ENCODE measurements at places on chromosomes 3 and 15.
A peak's percentile ranks its signal among the peaks of the same experiment; 100 is the strongest.

- DNase-seq = no peak
These were observed 6.2 kb downstream of the DLG1 start for GRCh38 chr3:197292083-197292646.

GRCh38 chr3:194134231-194134756 is 1.7 kb upstream of the HES1 start:
- DNase-seq = no peak

DNA sequence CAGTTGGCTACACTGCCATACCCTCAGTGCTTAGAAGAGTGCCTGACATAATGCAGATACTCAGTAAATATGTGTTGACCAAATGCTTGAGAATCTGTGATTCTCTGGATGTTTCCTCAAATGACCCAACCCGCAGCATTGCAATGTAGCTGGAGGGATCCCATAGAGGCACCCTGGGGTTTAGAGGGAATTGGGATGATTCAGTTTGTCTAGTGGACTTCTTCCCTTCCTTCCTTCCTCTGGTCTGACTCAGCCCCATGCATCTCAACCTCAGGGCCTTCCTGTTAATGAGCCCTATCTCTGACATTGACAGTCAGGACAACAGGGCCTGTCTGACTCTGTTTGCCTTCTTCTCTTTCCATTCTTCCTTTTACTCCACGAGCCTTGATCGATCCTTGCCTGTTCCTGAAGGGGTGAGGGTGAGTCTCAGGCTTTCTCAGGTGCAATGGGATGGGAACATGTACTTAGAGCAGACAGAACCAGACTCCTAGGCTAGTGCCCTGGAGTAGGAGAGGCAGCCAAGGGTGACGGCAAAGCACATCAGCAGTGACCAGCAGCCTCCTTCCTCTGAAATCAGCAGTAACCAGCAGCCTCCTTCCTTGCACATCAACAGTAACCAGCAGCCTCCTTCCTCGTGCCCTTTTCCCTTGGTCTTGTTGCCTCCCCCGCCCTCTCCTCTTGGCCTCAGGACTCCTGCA is 78.2 kb downstream of the DGKG start:
- no peak for DNase-seq

DNA sequence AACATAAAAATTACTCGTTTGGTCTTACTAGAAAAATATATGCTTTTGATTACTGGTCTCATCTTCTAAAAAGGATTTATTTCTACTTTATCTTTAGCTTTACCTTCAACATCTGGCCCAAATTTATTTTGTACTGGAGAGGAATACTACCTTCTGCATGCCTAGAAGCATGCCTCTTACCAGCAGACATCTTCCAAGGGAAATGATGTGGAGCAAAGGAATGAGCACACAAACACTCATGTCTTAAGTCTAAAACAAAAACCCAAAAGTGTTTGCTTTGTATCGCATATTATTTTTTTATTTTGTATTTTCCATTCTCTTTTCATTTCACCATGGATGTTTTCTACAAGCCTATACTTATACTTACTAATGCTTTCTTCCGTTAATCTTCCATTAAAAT is 304.6 kb upstream of the KCNMB2 start:
- DNase-seq = no peak

DNA sequence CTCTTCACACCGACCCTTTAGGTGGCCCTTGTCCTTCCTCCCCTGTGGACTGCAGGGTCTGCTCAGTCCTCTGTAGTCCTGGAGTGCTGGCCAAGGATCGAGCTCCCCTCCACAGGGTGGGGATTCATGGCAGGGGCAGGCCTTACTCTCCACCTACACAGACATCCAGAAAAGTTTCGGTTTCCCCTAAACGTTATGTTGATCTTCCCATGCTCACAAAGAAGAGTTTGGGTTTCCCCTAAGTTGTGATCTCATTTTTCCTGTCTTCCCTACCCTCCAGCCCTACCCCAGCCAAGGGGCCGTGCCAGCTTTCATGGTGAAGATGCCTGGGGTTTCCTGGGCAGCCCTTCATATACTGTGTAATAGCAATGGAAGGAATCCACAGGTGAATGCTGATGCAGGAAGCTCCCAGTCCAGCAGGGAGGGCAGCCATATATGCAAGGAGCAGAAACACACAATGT is 10.3 kb downstream of the STOML1 start:
- DNase-seq = no peak

DNA sequence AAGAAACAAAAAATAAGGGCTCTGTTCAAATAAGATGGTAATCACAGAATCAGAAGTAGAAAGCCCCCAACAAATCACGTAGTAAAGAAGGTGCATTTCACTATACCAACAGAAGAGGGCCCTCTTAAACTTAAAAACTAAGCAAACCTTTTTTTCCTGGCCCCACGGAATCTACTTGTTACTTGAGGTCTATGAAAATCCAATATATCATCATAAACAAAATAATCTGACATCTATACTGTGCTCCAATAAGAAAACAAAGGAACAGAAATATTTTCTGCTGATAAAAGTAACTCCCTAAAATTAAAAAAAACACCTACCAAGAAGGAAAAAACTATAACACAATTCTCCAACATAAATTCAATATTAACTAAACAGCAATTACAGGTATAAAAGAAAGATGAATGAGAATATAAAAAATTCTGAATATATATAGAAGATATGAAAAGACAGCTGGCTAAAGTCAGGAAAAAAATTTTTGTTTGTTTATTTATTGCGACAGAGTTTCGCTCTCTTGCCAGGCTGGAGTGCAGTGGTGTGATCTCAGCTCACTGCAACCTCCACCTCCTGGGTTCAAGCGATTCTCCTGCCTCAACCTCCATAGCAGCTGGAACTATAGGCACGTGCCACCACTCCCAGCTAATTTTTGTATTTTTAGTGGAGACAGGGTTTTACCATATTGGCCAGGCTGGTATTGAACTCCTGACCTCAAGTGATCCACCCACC is 81.8 kb downstream of the CLASP2 start:
- peak; percentile 7 for DNase-seq

DNA sequence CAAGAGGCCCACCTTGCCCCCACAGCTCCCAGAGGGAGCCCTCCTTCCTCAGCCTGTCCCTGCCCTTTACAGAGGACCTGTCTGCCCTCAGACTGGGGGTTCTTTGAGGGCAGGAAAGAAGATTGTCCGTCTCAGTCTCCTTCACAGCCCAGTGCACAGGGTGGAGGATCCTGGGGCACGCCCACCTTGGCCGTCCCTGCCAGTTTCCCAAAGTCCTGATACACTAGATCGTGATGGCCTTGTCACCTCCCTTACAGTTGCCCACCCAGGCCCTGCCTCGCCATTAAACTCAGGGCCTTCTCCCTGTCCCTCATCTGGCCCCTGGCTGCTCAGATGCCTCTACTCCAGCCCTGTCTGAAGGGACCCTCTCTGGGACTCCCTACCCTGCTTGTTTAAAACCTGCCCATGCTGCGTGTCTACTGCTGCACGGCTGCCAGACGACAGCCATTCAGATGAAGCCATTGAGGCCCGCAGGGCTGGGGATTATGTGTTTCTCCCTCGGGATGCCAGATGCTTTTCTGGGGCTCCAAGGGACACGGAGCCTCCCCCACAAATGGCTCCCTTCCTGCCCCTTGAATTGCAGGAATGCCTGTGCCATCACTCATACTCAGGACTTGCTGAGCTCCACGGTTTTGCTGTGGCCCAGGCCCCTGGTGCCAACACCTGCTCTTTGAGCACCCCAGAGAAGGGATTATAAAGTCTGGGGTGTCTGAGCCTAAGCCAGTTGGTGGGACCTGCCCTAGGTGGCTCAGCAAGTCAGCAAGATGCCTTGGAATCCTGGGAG is 27.8 kb downstream of the ACSBG1 start:
- DNase-seq = no peak

Data from iPS DF 19.7 (cell line).